GM23338 (cell line): ENCODE measurements at places on chromosomes 5 and 9. TPM values are rescaled to one million over a fixed set of nuclear protein-coding genes. Genes with fewer than 3 reads are reported as not detected.

DNA sequence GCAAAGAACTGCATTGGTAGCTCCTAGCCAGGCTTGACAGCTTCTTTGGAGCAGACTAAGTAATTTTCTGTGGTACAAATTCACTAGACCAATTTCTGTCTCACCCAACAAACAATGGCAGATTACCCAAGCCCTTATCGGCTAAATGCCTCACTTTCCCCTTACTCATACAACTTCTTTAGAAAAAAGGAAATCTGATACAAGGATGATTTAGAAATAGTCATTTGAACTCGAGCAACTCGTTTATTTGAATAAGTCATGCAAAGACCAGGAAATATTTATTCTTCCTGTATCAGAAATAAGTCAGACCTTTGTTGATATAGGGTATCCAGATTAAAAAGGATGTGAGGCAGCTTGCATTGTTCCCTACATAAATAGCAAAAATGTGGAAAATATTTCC, 170.4 kb upstream of the CDH6 start:
- no peaks in the 10 kb centered on the region for H3K27me3 ChIP-seq
- H3K36me3 ChIP-seq: no peaks in the 10 kb centered on the region
- H3K4me1 ChIP-seq: 0 out of 2 replicates have a peak, but pooled peaks cover 8% of the 10 kb centered on the region
- no peak overlapping the region for H3K4me3 ChIP-seq

The ELOVL7 gene
- 6.5 and 7.0 TPM in 2 replicates for total RNA-seq

- no peak for DNase-seq
- H3K4me3 ChIP-seq: no peak overlapping the region
- H3K27me3 ChIP-seq: no peaks in the 10 kb centered on the region
- H3K27ac ChIP-seq: no peak overlapping the region
- no peaks in the 10 kb centered on the region for H3K4me1 ChIP-seq
- H3K36me3 ChIP-seq: no peaks in the 10 kb centered on the region
Observed at GRCh38 chr5:58187432-58188261, 272.2 kb downstream of the PLK2 start.

GRCh38 chr9:846852-847251, 5.4 kb downstream of the DMRT1 start:
- DNase-seq: peak; percentile 45
- peaks cover 72% of the 10 kb centered on the region for H3K27me3 ChIP-seq
- no peak overlapping the region for H3K4me3 ChIP-seq
- no peaks in the 10 kb centered on the region for H3K36me3 ChIP-seq

DNA sequence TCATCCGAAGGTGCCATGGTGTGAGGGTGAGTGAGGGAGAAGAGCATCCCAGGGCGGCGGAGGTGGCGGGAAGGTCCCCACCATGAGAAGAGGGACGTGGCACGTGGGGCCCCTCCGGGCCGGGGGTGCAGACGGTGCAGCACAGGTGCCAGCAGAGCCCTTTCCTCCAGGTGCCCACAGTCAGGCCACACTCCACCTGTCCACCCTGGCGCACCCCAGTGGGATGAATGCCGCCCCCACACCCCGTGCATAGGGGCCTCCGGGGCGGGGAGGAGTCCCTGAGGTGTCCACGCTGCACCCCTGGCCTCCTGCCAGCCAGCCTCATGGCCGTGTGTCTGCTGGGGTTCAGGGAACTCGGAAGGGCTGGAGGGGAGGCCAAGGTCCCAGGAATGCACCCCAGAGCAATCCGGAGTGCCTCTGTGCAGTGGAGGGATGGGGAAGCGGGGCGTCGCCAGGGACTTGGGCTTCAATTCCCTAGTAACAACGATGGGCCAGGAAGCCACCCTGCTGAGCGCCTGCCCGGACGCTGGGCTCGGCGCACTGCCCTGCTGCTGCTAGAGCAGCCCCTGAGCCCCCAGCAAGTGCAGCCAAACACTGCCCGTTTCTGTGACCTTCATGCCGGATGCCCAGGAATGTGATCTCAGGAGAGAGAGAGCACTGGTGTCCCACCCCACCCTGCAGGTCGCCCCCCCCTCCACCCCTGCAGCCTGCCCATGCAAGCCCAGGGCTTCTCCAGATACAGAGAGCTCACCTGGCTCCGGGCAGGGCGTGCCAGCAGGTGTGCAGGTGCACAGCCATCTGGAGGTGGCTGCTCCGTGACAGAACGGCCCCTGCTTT, 8.8 kb upstream of the NACC2 start:
- DNase-seq: peak; percentile 71
- no peaks in the 10 kb centered on the region for H3K27me3 ChIP-seq

- no peaks in the 10 kb centered on the region for H3K4me1 ChIP-seq
- no peak overlapping the region for H3K4me3 ChIP-seq
- H3K27me3 ChIP-seq: no peaks in the 10 kb centered on the region
- H3K36me3 ChIP-seq: no peaks in the 10 kb centered on the region
- no peak for DNase-seq
Observed at GRCh38 chr9:138114501-138115245, 237.1 kb downstream of the CACNA1B start.

The ASPN gene
- total RNA-seq: not detected in 2 replicates
